ENCODE measurements at places on chromosomes 7 and 10.
A peak's percentile ranks its signal among the peaks of the same experiment; 100 is the strongest.

DNA sequence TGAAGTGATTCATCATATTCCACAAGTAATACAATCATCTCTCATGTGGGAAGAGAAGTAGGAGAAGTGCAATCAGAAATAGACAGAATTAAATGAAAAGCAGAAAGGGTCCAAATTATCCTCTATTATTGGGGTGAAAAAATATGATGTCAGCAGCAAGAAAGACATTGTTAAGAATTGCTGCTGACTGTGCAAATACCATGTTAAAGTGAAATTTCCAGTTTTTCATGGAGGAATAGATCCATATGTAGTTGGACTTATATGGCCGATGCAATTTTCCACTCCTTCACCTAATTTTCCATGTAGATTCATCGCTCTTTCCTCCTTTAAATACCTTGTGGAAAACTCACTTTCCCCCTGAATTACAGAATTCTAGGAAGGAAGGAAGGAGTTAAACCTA lies 819.8 kb downstream of the GATA3 start:
- DNase-seq: no peak

GRCh38 chr10:132588301-132589013 lies 50.9 kb downstream of the INPP5A start:
- peak; percentile 48 for DNase-seq

GRCh38 chr10:34988397-34989067 lies 101.6 kb downstream of the CUL2 start:
- DNase-seq: no peak

DNA sequence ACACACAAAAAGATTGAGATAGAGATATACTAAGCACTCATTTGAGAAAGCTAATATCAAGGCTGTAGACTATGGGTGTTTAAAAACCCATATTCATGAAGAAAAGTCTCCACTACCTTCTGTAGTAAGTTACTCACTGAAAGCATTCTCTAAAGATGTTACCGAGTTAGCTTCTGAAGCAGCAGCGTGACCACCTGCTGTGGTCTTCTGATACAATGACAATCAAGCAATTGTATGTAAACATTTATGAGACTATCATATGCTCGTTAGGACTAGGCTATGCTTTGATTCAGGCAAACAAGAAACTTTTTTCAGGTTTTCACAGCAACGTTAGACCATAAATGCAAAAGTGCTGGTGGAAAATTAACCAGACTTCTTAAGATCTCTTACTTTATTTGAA lies 11.2 kb downstream of the RHOBTB1 start:
- DNase-seq: no peak

DNA sequence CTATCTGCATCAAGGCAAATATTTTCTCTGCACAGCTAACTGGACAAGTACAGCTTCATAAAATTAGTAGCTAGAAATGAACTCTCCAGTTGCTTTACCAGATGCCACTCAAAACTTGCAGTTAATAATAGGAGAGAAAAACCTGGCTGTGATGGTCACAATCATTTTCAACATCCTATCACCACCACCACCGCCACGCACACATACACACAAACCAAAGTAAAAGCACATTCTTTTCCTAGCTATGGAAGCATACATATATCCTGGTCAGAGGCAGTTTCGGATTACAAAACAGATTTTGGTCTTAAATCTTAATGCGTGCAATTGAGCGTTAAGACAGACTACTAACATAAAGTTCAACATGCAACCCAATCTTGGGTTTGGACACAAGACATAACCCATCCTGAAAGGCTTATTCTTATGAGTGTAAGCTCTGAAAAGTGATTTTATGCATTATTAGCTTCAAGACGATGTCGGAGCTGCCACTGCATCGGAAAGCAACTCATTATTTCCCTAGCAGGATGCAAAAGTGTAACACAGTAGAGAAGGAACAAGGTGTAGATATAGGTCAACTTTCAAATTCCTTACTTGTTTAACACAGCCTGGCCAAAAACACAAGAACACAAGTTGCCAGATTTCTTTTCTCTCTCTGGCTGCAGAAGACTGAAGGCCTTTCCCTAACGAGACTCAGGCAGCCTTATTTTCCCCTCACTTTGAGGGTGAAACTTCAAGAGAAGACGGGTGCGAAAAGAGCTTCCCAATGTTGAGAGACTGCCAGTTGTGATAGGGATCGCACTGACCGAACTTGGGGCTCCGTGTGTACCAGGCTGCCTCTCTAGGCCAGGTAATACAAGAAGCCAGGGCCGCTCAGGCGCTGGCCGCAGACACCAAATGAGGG lies 1.2 kb downstream of the CACUL1 start:
- DNase-seq: peak; percentile 36

DNA sequence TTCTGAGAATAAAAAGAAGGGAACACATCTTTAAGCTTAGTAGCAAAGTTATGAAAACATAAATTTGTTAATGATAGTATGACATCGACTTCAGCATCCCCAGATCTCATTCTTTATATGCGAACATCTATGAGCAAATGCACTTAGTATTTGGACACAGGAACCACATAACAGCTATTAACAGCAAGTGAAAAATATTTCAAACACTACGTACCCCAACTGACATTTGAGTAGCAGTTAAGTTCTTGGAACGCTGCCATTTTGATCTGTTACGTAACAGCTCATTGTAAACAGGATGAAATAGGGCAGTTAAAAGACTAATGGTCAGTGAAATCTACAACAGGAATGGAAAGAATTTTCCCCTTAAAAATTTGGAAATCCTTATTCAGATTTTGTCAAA lies 428.9 kb downstream of the TNS3 start:
- peak; percentile 95 for DNase-seq

Data from fibroblast of skin of right biceps (primary cell).